A549 treated with Hydrocortisone at 1 μM for 4 hours (cell line): ENCODE measurements at places on chromosomes 16 and 17. TPM values are rescaled to one million over a fixed set of nuclear protein-coding genes. Genes with fewer than 3 reads are reported as not detected.

DYNLRB2 gene
- not detected in 5 replicates for total RNA-seq

ZSCAN10 gene
- not detected in 5 replicates for total RNA-seq

TPSB2 gene
- not detected in 5 replicates for total RNA-seq

GNG13 gene
- total RNA-seq, result 0.14 TPM in 1 of 5 replicates, not detected in the others

CLDN6 gene
- total RNA-seq, result 0.25 to 0.44 TPM (median 0.39 TPM) in 5 replicates

ZNF18 gene
- total RNA-seq, result 4.8 to 6.6 TPM (median 5.2 TPM) in 5 replicates

PRSS36 gene
- 0.84 to 1.9 TPM (median 1.1 TPM) in 5 replicates for total RNA-seq

CRHR1 gene
- 0.09 to 1.1 TPM (median 0.09 TPM) in 5 replicates for total RNA-seq

THOC6 gene
- 27.8 to 35.7 TPM (median 33.0 TPM) in 5 replicates for total RNA-seq

FBXW10 gene
- 0.92 to 1.3 TPM (median 1.3 TPM) in 5 replicates for total RNA-seq

KRT33B gene
- total RNA-seq, result not detected in 5 replicates

MAPK8IP3 gene
- 49.3 to 62.0 TPM (median 54.2 TPM) in 5 replicates for total RNA-seq

ADAM11 gene
- 1.8 to 2.2 TPM (median 1.8 TPM) in 5 replicates for total RNA-seq

C1QTNF8 gene
- 0.08 TPM in 1 of 5 replicates, not detected in the others for total RNA-seq

KCNJ16 gene
- 0.15 to 0.56 TPM (median 0.24 TPM) in 5 replicates for total RNA-seq

ABCA8 gene
- 0.24 to 0.54 TPM (median 0.33 TPM) in 5 replicates for total RNA-seq

AOC2 gene
- 1.6 to 2.4 TPM (median 2.0 TPM) in 5 replicates for total RNA-seq

RAB37 gene
- total RNA-seq, result 0.84 to 1.7 TPM (median 1.2 TPM) in 5 replicates

SPATA20 gene
- 72.8 to 84.0 TPM (median 79.6 TPM) in 5 replicates for total RNA-seq

TBX2 gene
- 3.7 to 6.3 TPM (median 5.3 TPM) in 5 replicates for total RNA-seq

KCNJ18 gene
- total RNA-seq, result 0.05 to 0.08 TPM (median 0.08 TPM) in 3 of 5 replicates, not detected in the others

HEXIM2 gene
- total RNA-seq, result 13.7 to 19.3 TPM (median 15.3 TPM) in 5 replicates

SLC5A11 gene
- 0.22 to 0.51 TPM (median 0.36 TPM) in 5 replicates for total RNA-seq

BCAR1 gene
- total RNA-seq, result 106 to 126 TPM (median 117 TPM) in 5 replicates

KRT9 gene
- not detected in 5 replicates for total RNA-seq

NAA60 gene
- 48.2 to 53.0 TPM (median 51.5 TPM) in 5 replicates for total RNA-seq

DNAAF1 gene
- 0.23 to 0.59 TPM (median 0.38 TPM) in 5 replicates for total RNA-seq

CCDC137 gene
- total RNA-seq, result 59.6 to 70.3 TPM (median 61.4 TPM) in 5 replicates

AOC3 gene
- total RNA-seq, result 1.1 to 2.1 TPM (median 1.4 TPM) in 5 replicates

RAB26 gene
- total RNA-seq, result 2.5 to 4.5 TPM (median 3.5 TPM) in 5 replicates

KRTAP4-11 gene
- total RNA-seq, result not detected in 5 replicates

SULT1A2 gene
- total RNA-seq, result 0.06 to 0.12 TPM (median 0.07 TPM) in 4 of 5 replicates, not detected in the other

USP43 gene
- 3.4 to 4.5 TPM (median 4.0 TPM) in 5 replicates for total RNA-seq

KREMEN2 gene
- total RNA-seq, result 1.4 to 2.5 TPM (median 1.9 TPM) in 5 replicates

RNPS1 gene
- total RNA-seq, result 251 to 287 TPM (median 263 TPM) in 5 replicates

OTOA gene
- 0.05 to 0.16 TPM (median 0.09 TPM) in 5 replicates for total RNA-seq
